ENCODE measurements at places on chromosomes 12 and 14.
A peak's percentile ranks its signal among the peaks of the same experiment; 100 is the strongest.

DNA sequence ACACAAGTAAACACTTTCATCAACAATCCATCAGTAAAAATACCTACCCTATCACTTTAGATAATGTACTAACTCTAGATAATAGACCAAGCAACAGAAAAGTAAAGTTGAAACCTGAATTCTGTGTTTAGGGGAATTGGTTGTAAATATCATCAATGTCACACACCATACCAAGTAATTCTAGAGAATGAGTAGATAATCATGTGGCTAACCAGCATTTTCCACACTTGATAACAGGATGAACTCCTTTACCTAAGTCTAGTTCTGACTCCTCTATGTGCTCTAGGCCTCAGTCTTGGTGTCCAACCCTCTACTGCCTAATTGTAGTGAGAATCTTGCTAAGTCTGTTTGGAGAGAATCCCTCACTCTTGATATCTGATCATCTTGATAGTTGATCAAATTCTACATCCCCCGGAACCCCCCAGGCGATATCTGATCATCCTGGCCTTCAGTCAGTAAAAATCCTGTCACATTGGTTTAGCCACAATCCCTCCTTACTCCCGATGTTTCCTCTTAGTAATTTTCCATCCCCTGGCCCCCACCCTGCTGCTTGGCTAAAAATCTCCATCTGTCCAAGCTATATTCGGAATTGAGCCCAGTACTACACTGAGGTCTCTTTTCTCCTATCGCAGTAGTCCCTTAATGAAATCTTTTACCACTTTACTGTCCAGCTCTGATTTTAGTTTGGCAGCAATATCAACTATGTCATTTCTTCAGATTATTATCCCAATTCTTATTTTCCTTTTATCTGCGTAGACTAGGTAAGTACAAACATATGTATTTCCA is 3.4 kb upstream of the SLCO1A2 start:
- no peak for DNase-seq

DNA sequence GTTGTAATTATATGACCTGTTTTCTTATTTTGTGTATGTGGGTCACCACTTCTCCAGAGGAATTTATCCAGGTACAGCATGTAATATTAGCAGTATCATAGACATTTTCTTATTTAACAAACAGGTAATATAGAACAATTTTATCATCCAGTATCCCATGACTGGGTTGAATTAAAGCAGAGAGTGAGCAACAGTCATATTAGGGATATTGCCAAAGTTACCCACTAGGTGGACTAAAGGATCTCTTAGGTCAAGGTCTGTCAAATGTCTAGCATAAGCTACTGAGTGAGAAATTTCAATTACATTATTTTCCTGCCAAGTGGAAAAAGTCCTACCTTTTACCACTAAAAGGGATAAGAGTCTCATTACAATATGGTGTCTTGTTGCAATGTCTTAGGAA is 62.1 kb upstream of the TRIM9 start:
- peak; percentile 4 for DNase-seq

GRCh38 chr14:52906141-52906601 is 44.7 kb downstream of the FERMT2 start:
- DNase-seq: no peak

DNA sequence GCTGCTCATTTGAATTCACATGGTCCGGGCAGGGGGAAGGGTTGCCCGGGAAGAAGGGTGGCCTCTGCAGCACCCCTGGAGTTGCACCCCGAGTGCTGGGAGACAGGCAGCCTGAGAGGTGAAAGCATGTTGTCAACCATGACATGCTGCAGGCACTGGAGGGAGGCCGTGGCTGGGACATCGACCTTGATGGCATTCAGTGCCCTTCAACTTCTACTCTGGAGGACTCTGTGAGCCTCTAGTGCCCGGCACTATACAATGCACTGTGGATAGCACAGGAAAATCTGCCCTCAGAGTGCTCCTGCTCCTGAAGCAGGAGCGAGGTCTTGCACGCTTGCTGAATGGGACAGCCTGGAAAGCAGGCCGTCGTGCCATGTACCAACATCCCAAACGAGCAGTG is 359.3 kb upstream of the FKBP4 start:
- no peak for DNase-seq

GRCh38 chr14:32934881-32935633 is 3.6 kb upstream of the NPAS3 start:
- no peak for DNase-seq

DNA sequence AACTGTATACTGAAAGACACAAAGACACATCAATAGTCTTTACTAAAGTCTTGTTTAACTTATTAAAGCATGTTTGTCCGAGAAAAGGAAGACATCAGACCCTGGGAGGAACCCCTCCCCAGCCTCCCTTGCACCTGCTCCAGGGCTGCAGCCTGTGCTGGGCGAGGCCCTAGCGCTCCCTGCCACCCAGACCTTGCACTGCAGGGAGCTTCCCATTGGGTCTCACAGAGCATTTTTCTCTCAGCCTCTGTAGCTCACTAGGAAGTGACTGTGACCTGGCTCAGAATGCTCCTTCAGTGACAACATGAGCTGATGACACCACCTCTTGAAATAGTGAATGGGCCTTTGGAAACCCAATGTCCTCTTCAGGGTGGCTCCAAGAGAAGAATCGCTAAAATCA is 461.2 kb downstream of the TMEM121 start:
- no peak for DNase-seq

GRCh38 chr14:86938320-86938719 is 1054.7 kb downstream of the GALC start:
- DNase-seq: peak; percentile 29

DNA sequence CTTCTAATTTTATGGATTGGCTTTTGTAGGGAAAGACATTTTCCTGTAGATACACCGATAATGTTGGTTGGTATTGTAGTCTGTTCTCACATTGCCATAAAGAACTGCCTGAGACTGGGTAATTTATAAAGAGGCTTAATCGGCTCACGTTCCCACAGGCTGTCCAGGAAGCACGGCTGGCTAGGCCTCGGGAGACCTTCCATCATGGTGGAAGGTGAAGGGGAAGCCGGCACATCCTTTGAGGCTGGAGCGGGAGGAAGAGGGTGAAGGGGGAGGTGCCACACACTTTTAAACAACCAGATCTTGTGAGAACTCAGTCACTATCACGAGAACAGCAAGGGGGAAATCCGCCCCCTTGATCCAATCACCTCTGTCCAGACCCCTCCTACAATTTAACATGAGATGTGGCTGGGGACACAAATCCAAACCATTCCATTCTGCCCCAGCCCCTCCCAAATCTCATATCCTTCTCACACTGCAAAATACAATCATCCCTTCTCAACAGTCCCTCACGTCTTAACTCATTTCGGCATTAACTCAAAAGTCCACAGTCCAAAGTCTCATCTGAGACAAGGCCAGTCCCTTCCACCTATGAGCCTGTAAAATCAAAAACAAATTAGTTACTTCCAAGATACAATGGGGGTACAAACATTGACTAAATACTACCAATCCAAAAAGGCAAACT is 66.7 kb upstream of the EIF5 start:
- no peak for DNase-seq

DNA sequence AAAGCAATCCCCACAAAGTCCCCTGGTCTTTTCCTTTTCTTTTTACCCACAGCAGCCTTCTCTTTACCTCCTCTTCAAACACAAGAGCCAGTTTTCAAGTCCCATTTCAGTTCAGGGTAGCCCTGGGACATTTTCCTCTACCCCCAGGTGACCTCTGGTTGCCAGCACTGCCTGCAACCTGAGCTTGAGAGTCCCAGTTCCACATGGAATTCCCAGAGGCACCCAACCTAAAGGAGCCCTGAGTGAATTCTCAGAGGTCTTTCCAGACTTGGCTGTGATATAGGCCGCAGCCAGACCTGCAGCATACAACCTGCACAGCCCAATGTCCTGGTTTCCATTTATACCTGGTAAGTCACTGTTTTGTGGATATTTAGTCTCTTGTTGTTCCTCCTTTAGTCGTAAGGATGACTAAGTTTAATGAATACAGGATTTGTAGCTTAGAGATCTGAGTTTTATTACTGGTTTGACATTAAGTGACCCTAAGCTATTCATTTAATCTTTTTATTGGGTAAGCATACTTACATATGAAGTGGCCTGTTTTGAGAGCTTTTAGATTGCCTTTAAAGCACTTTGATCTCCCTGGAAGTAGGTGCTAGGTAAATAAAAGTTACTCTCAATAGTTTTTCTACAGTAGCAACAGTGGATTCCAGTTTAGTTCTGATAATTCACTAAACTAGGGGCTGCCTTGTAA is 159.8 kb downstream of the TGFB3 start:
- no peak for DNase-seq

GRCh38 chr12:4152145-4152795 is 121.3 kb upstream of the CCND2 start:
- no peak for DNase-seq

GRCh38 chr12:49882851-49883464 is 20.7 kb downstream of the FAIM2 start:
- DNase-seq: no peak

- no peak for DNase-seq
These were observed 49.5 kb downstream of the CLMN start for GRCh38 chr14:95270203-95270602.

DNA sequence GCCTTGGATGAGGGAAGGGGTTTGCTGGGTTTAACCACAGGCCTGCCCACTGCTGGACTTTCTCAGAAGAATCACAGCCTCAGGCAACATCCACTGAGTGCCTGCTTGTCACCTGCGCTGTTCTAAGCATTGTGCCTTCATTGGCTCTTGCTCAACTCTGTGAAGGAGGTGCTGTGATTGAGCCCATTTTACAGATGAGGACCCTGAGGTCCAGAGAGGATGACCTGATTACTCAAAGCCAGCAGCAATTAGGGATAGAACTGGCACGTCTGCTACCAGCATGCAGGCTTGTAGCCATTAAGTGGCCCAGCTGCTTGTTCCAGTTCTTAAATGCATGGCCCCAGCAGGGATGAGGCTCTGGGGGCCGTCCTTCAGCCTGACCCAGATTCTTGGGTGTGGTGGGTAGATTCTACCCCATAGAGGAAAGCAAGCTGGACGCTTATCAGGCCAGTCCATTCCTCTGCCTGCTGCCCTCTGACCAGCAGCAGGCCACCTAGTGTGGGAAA is 54.6 kb downstream of the ESRRB start:
- DNase-seq: no peak

GRCh38 chr12:15268927-15269552 is 47.8 kb upstream of the RERG start:
- DNase-seq: peak; percentile 43

- no peak for DNase-seq
These were observed 23.8 kb downstream of the SLC16A7 start for GRCh38 chr12:59619461-59620240.

GRCh38 chr12:45708901-45709300 is 20.6 kb upstream of the ARID2 start:
- no peak for DNase-seq

DNA sequence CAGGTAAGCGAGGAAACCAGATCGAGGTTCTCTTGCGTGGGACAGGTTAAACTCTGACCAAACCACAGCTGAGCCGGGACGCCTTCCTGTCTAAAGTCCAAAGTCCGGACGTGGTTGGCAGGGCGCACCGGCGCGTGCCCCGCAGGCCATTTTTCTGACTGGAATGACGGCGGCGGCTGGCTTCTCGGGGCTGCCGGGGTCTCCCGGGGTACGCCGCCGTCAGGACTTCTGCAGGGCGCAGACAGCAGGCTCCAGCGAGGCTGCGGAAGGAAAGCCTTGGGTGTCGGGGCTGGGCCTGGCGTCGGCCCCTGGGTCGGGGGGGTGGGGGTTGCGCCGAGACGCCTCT is 32.8 kb downstream of the MIA2 start:
- peak; percentile 46 for DNase-seq

DNA sequence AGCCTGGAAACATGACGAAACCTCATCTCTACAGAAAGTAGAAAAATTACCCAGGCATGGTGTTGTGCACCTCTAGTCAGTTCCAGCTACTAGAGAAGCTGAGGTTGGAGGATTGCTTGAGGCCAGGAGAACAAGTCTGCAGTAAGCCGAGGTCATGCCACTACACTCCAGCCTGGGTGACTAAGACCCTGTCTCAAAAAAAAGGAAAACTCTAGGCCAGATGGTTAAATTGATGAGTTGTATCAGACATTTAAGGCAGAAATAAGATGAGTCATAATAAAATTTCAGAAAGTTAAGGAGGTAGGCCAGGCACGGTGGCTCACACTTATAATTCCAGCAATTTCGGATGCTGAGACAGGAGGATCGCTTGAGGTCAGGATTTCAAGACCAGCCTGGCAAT is 10.7 kb downstream of the EIF2S1 start:
- no peak for DNase-seq

DNA sequence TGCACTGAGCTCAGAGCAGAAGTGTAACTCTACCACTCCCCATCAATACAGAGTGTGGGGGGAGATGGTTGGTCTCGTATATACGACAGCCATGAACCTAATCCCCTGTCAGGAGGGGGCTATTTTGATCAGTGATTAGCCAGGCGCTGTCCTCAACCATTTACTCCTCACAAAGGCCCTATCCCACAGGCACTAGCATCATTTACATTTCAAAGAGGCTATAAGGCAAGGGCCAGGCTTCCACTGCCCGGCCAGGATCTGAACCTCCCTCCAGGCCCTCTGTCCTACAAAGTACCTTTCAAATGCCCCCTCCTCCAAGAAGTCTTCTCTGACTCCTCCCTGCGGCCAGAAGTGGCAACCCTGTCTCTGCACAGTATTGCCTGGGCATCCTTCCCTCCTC is 74.7 kb downstream of the ITPK1 start:
- no peak for DNase-seq

DNA sequence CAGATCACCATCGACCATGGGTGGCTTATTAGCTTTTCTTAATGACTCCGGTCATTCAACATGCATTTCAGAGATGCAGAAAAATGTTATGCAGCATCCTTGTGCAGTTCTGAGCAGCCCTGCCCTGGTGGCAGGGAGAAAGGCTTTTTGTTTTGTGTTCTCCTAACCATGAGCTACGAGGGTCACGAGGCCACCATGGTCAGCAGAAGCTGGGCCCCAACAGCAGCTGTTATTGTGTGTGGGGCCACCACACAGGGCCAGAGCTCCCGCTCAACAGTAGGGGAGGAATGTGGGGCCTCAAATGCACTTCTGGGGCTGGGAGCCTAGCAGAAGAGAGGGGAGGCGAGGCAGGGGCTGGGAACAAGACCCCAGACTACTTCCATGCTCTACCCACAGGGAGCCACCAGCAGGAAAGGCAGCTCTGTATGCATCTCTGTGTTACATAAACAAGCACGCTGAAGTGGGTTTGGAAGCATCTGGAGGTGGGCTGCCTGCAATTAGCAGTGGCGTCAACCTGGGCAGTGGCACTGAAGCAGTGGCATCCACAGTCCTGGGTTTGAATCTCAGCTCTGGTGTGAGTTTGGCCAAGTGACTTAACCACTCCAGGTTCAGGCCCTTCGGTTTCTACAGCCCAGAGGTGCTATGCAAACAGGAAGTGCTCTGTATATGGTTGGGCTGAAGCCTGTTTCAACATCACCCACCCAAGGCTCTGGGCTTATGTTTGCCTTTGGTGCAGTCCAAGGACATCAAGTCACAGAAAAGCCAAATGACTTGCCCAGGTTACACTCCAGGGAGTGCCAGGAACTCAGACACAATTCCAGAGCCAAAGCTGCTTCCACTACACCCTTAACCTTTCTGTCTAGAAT is 16.3 kb downstream of the GLTP start:
- peak; percentile 83 for DNase-seq

GRCh38 chr12:43914391-43914790 is 78.5 kb downstream of the TMEM117 start:
- DNase-seq: no peak

Measured in HuH-7 (cell line).